ENCODE measurements at places on chromosomes 1 and 21.

GRCh38 chr1:202915146-202915545 lies 11.9 kb downstream of the KLHL12 start:
- no peak for DNase-seq

- peak; percentile 71 for DNase-seq
These were observed 14.3 kb upstream of the SPEN start for GRCh38 chr1:15833069-15833679.

GRCh38 chr1:172287208-172287607 lies 133.3 kb upstream of the C1orf105 start:
- no peak for DNase-seq

GRCh38 chr21:44892536-44893277 lies 19.2 kb upstream of the PTTG1IP start:
- peak; percentile 87 for DNase-seq

DNA sequence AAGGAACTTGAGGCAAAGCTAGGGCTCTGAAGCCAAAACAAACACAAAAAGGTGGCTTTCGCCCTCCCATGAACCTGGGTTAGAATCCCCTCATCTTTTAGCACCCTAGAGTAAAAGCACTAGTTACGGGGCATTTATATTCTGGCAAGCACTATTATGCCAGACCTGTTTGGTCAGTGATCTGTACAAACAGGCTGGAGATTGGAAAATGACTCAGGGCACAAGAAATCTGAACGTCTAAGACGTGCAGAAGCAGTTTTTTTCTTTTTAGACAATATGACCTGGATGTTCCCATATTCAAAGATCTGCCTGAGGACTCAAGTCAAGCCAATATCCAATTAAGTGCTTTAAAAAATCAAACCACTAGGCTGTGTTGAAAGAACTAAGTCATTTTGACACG lies 3.0 kb downstream of the ZNF436 start:
- no peak for DNase-seq

GRCh38 chr1:44523593-44524591 lies 118.8 kb downstream of the RNF220 start:
- no peak for DNase-seq

GRCh38 chr1:56105397-56105796 lies 474.0 kb downstream of the PLPP3 start:
- DNase-seq: no peak

- peak; percentile 37 for DNase-seq
These were observed 372.1 kb upstream of the B3GALT2 start for GRCh38 chr1:193558491-193559028.

- no peak for DNase-seq
These were observed 36.7 kb upstream of the KIF26B start for GRCh38 chr1:245118066-245118465.

DNA sequence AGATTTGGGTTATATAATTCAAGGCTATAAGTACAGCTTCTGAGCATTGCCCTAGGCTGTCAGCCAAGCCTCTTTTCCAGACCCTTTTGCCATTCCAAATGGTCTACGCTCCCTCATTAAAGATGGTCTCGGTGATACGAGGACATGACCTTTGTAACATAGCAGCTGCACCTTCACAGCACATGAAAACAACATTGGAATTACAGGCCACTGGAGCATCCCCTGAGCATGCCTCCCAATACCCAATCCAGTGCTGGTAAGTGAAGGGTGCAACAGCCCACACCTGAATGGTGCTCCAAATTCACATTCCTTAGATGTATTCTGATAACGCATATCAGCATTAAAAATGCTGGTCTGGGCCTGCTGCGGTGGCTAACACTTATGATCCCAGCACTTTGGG lies 20.1 kb upstream of the PTPRF start:
- no peak for DNase-seq

- no peak for DNase-seq
These were observed 32.7 kb downstream of the WLS start for GRCh38 chr1:68199603-68200002.

DNA sequence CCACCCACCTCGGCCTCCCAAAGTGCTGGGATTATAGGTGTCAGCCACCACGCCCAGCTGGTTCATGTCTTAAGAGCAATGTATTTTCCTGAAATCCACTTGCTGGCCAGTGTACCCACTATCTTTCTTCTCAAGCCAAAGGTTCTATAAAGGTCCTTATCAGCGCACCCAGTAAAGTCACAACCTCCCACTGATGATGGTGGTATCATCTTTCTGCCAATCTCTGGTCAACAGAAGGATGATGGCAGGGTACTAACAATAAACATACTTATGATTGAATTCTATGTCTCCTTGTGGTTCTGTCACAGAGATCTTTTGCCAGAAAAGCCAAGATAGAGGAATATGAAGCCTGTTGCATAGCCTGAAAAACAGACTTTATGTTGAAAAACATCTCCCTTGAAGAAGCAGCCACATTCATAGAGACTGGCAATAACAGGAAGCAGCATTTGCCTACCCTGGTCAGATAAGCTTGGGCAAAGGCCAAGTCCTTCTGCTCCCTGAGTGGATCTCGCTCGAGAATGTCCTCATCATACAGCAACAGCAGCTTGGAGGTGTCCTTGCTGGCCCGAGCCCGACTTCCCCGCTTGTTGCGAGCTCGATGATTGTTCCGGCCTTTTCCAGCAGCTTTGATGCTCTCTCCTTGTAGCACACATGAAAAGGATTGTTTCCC lies 73.0 kb downstream of the DAP3 start:
- DNase-seq: no peak

DNA sequence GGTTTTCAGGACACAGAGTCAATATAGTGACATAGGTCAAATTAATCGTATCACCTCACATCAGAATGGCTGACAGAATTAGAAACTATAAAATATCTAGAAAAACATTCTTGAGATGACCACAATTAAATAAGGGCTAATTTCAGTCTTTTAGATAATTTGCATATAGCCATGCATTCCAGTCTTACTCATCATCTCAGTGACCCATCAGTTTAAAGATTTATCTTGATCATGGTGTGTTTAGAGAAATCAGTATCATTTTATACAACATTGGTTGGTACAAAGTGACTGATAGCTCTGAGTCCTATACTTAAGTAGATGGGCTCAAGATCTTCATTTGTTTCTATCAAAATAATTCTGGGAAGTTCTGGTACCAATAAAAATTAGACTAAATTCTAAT lies 262.3 kb upstream of the SNX7 start:
- DNase-seq: no peak

- DNase-seq: no peak
These were observed 1078.3 kb downstream of the TTLL7 start for GRCh38 chr1:82920418-82921248.

DNA sequence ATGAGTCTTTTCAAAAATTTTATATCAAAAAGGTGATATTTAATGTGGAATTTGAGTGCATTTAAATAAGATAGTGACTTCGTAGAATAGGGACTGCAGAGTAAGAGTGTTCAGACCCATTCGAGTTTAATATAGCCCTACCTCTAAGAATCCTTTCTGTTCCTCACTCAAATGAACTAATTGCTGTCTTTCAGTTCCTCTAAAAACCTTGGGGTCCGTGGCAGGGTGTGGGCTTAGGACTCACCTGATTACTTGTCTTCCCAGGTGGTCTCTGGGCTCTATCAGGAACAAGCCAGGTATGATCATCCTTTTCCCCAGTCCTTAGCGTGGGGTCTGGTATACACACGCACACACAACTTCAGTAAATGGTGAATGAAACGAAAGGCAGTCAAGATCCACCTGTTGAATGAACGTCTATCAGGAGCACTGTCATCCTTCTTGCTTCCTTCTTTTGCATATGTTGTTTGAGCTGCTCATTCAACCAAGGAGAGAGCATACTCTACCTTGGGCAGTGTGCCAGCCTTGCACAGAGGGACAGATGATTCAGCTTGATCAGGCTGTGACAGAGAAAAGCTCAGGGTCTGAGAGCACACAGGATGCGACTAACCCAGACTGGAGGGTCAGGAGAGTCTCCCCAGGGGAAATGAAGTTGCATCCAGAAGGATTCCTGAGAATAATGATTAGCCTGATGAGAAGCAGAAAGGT lies 1.2 kb upstream of the RNF11 start:
- DNase-seq: peak; percentile 64

DNA sequence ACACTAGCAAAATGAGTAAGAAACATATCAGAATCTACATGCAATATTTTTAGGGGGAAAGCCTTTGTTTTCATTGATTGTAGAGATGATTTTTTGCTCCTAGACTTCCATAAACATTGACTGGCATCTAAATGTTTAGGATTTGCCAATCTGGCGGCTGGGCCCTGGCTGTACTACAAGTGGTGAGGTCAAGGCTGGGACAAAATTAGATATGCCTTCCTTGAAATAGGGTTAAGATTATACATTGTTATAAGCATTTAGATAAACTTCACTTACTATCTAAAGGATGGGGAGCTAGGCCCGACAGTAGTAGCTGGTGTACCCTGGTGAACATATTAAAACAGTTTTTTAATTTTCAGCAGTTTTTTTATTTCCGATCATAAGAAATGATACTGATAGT lies 5.2 kb downstream of the NFIA start:
- no peak for DNase-seq

GRCh38 chr1:12204140-12204539 lies 25.7 kb upstream of the VPS13D start:
- DNase-seq: peak; percentile 76

- no peak for DNase-seq
These were observed 1.6 kb upstream of the PADI4 start for GRCh38 chr1:17306407-17306806.

- DNase-seq: no peak
These were observed 7.1 kb upstream of the PTTG1IP start for GRCh38 chr21:44880405-44881197.

DNA sequence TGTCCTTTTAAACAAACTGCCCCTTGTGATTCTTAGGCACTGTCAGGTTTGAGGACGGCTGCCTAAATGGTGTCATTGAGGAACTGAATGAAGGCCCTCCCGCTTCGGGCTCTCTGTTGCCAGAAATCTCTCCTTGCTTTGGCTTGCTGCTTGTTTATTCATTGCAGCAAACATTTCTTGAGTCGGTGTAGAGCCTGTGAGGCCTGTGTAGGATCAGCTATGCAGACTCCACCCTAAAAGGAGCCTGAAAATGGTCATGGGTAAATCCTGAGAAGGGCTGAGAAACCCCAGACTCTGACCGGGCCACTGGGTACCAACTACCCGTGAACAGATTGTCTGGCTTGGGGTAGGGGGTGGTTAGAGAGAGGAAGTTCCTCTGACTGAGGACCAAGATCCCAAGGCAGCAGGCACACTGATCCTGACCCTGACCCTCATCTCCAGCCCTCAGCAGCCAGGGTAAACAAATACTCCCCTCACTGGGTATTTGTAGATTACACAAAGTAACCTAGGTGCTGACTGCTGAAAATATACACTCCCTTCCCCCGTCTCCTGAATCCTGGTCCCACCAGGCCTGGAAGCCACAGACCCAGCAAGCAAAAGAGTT lies 3.1 kb downstream of the IL6R start:
- DNase-seq: no peak

GRCh38 chr21:38351176-38351959 lies 94.6 kb downstream of the KCNJ15 start:
- no peak for DNase-seq

DNA sequence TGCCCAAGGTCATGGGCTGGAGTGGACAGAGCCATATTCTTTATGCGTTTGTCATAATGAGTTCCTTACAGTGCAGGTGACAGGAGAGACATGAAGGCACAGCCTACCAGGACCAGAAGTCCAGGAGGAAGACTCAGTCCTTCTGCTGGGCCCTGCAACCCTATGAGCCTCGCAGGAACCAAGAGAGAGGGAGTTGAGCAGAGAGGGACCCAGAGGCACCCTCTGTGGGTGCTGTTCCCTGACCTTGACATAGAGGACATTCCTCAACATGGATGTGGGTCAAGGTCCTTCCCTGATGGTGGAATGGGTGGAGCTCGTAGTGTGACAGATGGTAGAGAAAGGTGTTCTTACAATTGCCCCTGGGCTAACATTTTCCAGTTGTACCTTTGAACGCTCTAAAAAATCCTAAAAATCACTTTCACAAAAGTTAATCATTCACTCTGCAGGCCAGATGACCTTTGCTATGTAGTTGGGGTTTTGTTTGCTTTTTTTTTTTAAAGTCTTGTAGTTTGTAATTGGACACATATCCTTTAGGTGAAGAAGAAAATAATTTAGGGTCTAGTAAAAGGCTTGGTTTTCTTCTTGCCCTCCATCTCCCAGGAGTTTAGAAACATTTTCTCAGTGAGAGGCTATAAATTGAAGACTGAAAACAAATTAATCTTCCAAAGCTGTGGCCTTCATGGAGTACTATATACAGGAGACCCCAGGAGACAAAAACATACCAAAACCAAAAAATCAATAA lies 41.9 kb downstream of the MAB21L3 start:
- no peak for DNase-seq

DNA sequence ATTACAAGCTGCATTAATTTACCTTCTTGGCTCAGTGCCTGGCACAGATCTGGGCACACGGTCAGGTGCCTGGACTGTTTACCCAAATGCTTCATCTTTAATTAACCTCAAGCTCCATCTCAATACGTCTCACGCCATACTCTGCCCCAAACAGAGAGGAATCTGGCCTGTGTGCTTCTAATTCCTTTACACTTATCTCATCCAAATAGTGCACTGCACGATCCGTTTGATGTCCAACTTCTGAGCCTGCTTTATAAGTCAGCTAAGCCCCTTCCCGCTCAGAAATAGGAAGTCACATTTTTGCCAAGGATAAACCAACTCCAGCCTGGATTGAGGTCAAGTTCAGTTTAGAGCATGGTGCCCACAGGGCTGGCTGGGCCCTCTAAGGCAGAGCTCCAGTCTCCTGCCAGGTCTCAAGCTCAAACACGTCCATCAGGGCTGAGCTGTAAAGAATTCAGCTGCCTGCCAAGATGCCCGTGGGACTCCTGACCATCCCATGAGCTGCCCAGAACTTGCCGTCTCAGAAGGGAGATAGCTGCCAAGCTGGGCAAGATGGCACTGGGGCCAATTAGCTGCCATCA lies 233.5 kb downstream of the TRABD2B start:
- no peak for DNase-seq

GRCh38 chr1:108643492-108644335 lies 17.2 kb downstream of the HENMT1 start:
- no peak for DNase-seq

GRCh38 chr1:201016943-201017827 lies 6.3 kb downstream of the KIF21B start:
- DNase-seq: no peak

DNA sequence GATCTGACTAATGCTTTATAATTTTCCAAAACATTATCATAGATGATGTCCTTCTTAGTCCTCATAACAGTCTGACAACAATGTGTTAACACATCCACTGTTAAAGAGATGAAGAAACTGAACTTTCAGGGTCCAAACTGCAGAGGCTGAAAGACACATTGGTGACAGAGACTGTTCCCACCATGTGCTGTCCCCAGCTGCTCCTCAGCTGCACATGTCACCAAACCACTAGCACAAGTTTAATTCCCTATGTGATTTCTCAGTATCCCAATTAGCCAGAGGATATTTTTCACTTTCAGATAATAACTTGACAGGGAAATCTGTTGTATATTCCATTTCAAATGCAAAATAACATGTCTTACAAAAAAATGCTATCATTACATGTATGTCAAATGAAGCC lies 24.6 kb downstream of the LAMC2 start:
- no peak for DNase-seq

DNA sequence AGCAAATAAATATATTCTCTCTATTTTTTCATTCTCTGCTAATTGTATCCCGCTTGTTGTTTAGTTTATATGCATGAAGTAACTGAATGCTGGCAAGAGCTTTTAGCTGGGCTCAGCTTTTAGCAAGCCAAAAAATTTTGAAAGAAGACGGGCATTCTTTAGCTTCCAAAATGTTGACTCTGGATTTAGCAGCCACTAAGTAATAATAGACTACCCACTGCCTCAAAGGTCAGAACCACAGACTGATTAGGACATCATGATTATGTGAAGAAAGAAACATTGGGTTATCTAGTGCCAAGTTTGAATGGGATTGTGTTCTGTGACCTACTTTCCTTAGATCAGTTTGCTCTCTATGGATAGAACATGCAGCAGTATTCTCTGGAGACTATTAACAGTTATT lies 80.3 kb upstream of the DPH5 start:
- no peak for DNase-seq
